ENCODE measurements at places on chromosomes 13 and 19. TPM values are rescaled to one million over a fixed set of nuclear protein-coding genes. Genes with fewer than 3 reads are reported as not detected.

The TRAPPC5 gene
- total RNA-seq = 126 TPM

The SLC15A1 gene
- total RNA-seq = not detected

The RASA3 gene
- 29.0 TPM for total RNA-seq

The PDX1 gene
- total RNA-seq = not detected

The PNMA8C gene
- total RNA-seq = 0.14 TPM

The PRR22 gene
- 0.28 TPM for total RNA-seq

The ZNF99 gene
- total RNA-seq = not detected

The ZNF816 gene
- 11.3 TPM for total RNA-seq

The ZNF350 gene
- 10.2 TPM for total RNA-seq

The NMRK2 gene
- total RNA-seq = not detected

The CLC gene
- not detected for total RNA-seq

The ZNF850 gene
- total RNA-seq = 1.6 TPM

The GAPDHS gene
- not detected for total RNA-seq

The OR7D2 gene
- not detected for total RNA-seq

The METTL21C gene
- total RNA-seq = not detected

The LMTK3 gene
- total RNA-seq = 0.09 TPM

The LIG1 gene
- 5.4 TPM for total RNA-seq

The CRX gene
- total RNA-seq = not detected

The DACH1 gene
- total RNA-seq = not detected

The DAND5 gene
- not detected for total RNA-seq

The ADPRHL1 gene
- total RNA-seq = 1.6 TPM

The CCDC8 gene
- total RNA-seq = 34.7 TPM

The MYO16 gene
- not detected for total RNA-seq

The MLNR gene
- total RNA-seq = not detected

The A1BG gene
- 8.7 TPM for total RNA-seq

The PLEKHA4 gene
- total RNA-seq = 10.6 TPM

The DCT gene
- total RNA-seq = under 0.01 TPM

The SYT5 gene
- under 0.01 TPM for total RNA-seq

The PRTN3 gene
- total RNA-seq = not detected

The KLF12 gene
- total RNA-seq = 4.7 TPM

The RDH8 gene
- total RNA-seq = not detected

The SCAMP4 gene
- total RNA-seq = 22.0 TPM

The BCL3 gene
- total RNA-seq = 6.3 TPM

The ZNF541 gene
- total RNA-seq = 0.28 TPM

The DMPK gene
- 70.8 TPM for total RNA-seq

The ADGRE2 gene
- under 0.01 TPM for total RNA-seq

The TSSK6 gene
- 1.4 TPM for total RNA-seq

Data from smooth muscle cell of bladder (primary cell).